Karpas-422 (cell line): ENCODE measurements at places on chromosomes 2 and 18. TPM values are rescaled to one million over a fixed set of nuclear protein-coding genes. Genes with fewer than 3 reads are reported as not detected.

The CENPA gene
- 10.0 and 21.1 TPM in 2 replicates for total RNA-seq

The FN1 gene
- 0.32 and 0.67 TPM in 2 replicates for total RNA-seq

The ANTXR1 gene
- not detected in 2 replicates for total RNA-seq

The MARCHF7 gene
- 44.3 and 78.0 TPM in 2 replicates for total RNA-seq

The GLI2 gene
- total RNA-seq: 0.07 TPM in 1 of 2 replicates, not detected in the other

The SPATA3 gene
- not detected in 2 replicates for total RNA-seq

The DNAH6 gene
- under 0.01 and 0.15 TPM in 2 replicates for total RNA-seq

The SDC1 gene
- total RNA-seq: 11.5 and 25.1 TPM in 2 replicates

The AQP12B gene
- not detected in 2 replicates for total RNA-seq

The PLCD4 gene
- total RNA-seq: 0.43 TPM in 1 of 2 replicates, not detected in the other

The FASTKD1 gene
- 28.7 and 46.6 TPM in 2 replicates for total RNA-seq
